GM20000 (cell line): ENCODE measurements at places on chromosomes 2 and 18.

- no peak for DNase-seq
Observed at GRCh38 chr2:178512484-178512883, 32.2 kb downstream of the PLEKHA3 start.

DNA sequence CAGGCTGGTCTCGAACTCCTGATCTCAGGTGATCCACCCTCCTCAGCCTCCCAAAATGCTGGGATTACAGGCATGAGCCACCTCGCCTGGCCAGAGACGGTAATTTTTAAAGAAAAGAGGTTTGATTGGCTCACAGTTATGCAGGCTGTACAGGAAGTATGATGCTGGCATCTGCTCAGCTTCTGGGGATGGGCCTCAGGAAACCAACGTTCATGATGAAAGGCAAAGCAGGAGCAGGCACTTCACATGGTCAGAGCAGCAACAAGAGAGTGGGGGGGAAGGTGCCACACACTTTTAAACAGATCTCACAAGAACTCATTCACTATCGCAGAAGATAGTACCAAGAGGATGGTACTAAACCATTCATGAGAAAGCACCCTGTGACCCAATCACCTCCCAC lies 38.0 kb upstream of the GPD2 start:
- no peak for DNase-seq

GRCh38 chr2:4553241-4553640 lies 849.9 kb downstream of the DCDC2C start:
- DNase-seq, result no peak

- no peak for DNase-seq
Observed at GRCh38 chr2:97728091-97728731, 14.8 kb downstream of the ZAP70 start.

DNA sequence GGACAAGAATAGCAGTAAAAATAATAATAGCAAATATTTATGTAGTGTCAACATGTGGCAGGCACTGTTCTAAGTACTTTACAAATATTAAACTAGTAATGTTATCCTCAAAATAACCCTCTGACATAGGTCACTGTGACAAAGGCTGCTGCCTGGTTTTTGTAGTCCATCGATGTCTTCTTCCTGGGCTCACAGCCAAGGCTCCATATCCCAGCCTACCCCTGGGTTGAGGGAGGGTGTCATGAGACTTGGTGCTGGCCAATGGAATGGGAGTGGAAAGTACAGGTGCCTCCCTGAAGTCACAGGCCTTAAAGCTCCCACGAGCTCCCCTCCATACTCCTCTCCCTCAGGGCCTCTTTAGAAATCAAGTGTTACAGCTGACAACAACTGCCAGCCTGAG lies 159.3 kb downstream of the CYRIA start:
- DNase-seq, result no peak

- no peak for DNase-seq
Observed at GRCh38 chr2:15307526-15307925, 253.6 kb downstream of the NBAS start.

DNA sequence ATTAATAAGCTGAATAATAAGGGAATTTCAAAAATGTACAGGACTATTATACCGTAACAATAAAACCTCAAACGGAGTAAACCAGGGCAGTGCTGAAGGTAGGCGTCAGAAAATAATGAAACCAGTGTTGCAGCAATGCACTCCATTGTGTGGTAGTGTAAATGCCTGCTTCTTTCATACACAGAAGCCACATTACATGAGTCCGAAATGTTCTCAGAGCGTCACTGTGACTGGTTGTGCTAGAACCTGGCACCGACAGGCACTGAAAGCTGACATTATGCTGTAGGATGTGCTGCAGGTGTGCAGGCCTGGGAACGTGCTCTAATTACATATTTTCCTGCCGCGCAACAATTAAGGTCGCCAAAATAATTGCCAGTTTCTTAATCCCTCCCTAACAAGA lies 53.3 kb downstream of the ZEB2 start:
- no peak for DNase-seq

DNA sequence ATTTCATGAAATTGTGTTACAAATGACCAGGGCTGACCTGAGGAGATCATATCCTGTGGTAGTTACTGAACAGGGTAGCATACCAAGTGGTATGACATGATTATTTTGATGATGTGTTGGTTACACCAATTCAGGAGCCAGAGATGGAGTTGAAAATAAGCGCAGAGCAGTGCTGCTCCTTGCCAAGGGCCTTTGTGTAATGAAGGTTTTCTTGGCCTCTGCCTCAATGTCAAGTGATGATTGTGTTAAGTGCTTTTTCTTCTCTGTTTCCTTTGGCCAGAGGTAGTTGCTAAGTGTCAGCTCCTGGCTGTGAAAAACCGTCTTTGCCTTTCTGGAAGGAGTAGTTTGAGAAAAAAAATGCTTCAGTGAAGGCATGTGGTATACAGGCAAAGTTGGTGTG lies 131.2 kb downstream of the CERS6 start:
- DNase-seq, result no peak

GRCh38 chr2:224982910-224983711 lies 59.2 kb downstream of the DOCK10 start:
- peak; percentile 40 for DNase-seq

GRCh38 chr2:236873636-236874035 lies 212.1 kb upstream of the COPS8 start:
- no peak for DNase-seq

DNA sequence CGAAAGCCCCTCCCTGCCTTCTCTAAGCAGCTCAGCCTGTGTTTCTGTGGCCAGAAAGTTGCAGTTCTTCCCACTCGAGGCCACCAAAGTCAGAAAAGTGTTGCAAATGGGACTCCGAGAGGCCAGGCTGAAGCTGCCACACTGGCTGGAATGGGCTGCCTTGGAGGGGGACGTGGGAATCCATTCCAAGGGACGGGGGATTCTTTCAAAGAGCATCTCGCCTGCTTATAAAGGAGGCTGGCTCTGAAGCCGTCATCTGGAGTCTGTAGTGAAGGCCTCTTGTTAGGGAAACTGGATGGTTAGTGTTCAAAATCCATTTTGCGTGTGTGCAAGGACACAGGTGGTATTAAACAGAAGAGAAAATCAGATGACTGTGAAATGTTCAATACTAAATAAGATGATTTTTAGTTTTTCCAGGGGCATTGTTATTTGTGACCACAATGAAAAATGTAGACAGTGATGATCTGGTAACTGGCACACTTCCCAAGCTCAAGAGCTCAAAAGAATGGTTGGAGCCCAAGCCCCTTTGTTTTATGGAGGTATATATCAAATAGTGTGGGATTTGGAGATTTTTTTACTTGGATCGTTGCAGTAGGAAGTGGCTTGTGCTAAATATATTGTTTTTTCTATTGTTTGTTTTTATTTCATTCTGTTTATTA lies 782 bp downstream of the FAM228B start:
- DNase-seq, result no peak

- no peak for DNase-seq
Observed at GRCh38 chr18:36745219-36745975, 83.4 kb downstream of the TPGS2 start.

DNA sequence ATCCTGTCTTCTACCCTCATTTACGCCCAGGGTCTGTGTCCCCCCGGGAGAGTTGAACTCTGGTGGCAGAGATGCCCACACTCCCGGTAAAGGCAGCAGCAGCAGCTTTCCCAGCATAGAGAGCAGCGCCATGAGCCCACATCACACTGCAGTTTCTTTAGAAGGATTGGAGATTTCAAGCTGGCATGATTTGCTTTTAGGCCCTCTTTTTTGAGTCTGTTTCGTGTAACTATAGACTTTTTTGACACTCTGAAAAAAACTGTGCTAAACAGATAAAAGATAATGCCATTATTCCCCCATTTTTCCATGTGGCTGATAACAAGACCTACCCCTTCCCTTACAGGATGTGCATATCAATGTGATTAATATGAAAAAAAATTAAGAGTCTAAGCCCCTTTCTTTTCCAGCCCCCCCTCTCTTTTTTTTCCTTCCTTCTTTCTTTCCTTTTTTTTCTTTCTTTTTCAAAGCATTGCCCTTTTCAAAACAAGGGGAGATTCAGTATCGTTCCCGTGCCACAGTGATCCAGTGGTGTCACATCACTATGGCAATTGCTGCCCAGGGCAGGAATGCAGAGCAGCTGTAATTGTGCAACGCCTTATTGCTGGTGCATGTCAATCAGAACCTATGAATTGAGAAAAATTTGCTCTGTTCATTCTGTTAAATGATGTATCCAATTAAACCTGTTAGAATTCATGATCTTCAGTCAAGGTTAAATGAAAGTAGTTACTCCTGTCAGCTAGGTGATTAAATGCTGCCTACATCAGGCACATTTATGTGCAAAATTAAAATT lies 104.5 kb downstream of the CDCA7 start:
- no peak for DNase-seq

GRCh38 chr18:51447351-51448342 lies 250.2 kb upstream of the MEX3C start:
- no peak for DNase-seq

- peak; percentile 79 for DNase-seq
Observed at GRCh38 chr2:149017116-149017985, 21.1 kb upstream of the LYPD6B start.

GRCh38 chr2:99801327-99801901 lies 311.6 kb upstream of the REV1 start:
- DNase-seq, result no peak

DNA sequence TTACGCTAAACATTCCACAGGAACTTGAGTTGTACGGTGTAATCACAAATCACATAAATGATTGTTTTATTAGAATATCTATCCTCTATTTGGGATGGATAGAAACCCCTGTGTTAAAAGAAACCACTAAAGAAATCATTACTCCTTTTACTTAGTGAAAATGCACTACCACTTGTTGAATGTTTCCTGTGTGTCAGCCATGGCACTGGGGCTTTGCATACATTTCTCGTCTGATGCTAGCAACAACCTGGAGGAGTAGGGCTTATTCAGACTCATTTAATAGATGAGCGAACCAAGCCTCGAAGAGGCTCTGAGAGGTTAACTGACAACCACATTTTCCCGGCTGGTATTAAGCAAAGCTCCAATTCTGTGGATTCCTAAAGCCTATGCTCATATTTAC lies 60.5 kb upstream of the PELI1 start:
- DNase-seq, result no peak

- no peak for DNase-seq
Observed at GRCh38 chr18:56245866-56246580, 392.4 kb downstream of the TXNL1 start.

- DNase-seq, result no peak
Observed at GRCh38 chr18:62140259-62140658, 46.6 kb downstream of the PIGN start.

DNA sequence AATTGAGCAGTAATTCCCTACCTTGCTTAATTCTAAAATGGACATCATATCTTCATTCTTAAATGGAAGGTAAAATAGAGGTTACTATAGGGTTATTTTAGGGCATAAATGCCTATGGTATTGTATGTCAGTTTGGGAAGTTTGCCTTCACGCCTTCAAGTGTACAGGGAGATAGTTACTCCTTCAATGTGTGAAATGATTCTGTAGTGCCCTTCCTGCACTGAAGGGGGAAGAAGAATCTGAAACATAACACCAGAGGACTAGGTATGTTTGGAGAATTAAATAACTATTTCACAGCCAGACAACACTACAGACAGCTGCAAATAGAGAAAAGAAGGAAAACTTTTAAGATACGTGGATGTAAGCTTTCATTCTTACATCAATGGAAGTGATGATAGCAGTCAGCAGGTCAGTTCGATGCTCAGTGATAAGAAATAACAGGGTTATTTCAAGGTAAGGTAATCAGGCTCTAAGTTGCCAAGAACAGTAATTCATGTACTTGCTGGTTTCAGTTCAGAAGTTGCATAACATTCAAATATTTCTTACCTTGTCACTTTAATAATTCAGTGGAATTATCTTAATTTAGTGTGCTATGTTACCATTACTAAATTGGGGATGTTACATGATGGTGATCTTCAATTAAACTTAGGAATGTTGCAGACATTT lies 4.0 kb downstream of the PKP4 start:
- no peak for DNase-seq

- no peak for DNase-seq
Observed at GRCh38 chr18:2538236-2538635, 33.1 kb downstream of the METTL4 start.

- no peak for DNase-seq
Observed at GRCh38 chr2:207251022-207251421, 85.3 kb upstream of the KLF7 start.

GRCh38 chr2:226256237-226256636 lies 543.4 kb downstream of the IRS1 start:
- no peak for DNase-seq

GRCh38 chr2:115163572-115163971 lies 721.1 kb downstream of the DPP10 start:
- no peak for DNase-seq

DNA sequence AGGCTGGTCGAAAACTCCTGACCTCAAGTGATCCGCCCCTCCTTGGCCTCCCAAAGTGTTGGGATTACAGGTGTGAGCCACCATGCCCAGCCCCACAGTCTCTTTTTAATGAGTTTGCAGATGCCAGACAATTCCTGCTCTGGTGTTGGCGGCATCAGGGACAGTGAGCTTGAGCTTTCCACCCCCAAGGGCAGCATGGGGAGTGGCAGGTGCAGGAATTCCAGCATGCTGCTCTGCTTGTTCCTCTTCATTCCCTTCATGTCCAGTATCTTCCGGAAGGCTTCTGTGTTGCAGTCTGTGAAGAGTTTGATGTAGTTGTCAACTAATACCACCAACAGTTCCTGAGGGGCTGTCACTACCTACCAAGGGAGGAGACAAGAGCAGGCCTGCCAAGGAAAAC lies 137.3 kb downstream of the SS18 start:
- DNase-seq, result no peak

- DNase-seq, result no peak
Observed at GRCh38 chr18:56306797-56307196, 331.6 kb downstream of the TXNL1 start.

GRCh38 chr2:25566094-25566493 lies 107.3 kb downstream of the DTNB start:
- DNase-seq, result no peak

DNA sequence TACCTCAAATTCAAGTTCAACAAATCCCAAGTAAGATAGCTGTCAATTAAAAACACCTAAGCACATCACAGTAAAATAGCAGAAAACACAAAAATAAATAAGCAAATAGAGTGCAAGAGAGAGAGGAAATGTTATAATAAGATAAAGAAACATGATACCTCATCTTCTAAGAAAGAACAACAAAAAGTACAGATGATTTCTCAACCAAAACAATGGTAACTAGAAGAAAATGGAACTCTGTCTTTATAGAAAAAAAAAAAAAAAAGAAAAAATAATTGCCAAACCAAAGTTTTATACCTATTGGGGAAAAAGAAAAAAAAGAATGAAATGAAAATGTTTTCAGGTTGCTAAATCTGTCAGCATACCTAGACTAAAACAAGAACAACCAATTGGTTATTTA lies 1253.5 kb upstream of the CDH2 start:
- no peak for DNase-seq

DNA sequence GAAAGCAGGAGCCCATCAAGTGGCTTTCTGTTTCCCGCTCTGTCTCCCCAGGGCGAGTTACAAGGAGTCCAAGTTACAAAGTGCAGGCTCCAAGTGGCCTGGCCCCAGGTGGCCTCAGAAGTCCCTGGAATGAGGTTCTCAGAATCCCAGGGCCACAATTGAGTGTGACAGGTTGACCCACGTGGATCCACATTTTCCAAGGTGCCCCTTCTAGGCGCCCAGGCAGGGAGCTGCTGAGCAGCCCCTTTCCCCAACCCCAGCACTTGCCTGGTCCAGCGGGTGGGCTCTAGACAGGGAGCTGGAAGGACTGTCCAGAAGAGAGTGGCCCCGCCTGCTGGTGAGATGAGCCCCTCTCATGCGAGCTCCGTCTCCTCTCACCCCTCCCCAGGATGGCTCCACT lies 253.4 kb downstream of the CYP26B1 start:
- no peak for DNase-seq

GRCh38 chr2:184921676-184922075 lies 323.3 kb downstream of the ZNF804A start:
- DNase-seq, result no peak
